ENCODE measurements at places on chromosomes 6 and 20.
A peak's percentile ranks its signal among the peaks of the same experiment; 100 is the strongest.

- no peak for DNase-seq
Measured at GRCh38 chr6:131843768-131844167, 35.9 kb downstream of the ENPP1 start.

DNA sequence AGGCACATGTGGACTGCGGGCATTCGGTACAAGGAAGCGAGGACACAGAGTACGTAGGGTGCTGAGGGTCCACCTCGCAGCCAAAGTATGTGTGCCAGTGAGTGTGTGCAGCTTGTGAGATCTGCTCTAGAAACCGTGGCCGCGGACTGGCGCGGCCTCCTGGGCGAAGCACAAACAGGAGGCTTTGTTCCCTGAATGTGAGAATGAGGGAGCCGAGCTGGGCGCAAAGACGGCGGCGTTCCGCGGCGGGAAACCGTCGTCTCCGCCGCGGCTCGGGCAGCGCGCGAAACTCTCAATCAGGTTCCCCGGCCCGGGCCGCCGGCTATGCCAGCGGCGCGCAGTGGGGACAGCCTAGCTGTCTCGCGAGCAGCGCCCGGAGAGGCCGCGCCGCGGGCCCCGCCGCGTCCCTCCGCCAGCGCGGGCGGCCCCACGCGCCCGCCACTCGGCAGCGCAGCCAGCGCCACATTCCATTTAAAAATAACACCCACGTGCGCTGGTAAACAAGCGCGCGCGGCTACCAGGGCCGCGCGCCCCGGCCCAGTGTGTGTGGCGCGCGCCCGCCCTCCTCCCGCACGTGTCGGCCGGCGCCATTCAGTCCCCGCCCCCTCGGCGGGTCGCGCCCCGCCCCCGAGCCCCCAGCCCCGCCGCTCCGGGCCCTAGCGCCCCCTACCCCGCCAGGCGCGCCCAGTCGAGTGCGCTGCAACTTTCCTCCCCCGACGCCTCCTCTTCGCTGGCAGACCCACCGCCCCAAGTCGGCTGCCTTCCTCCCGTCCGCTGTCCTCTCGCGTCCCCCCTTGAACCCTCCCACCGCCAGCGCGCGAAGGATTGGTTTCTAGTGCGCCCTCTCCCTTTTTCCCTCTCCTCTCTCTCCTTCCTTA is 3.0 kb upstream of the FOXO3 start:
- peak; percentile 87 for DNase-seq

DNA sequence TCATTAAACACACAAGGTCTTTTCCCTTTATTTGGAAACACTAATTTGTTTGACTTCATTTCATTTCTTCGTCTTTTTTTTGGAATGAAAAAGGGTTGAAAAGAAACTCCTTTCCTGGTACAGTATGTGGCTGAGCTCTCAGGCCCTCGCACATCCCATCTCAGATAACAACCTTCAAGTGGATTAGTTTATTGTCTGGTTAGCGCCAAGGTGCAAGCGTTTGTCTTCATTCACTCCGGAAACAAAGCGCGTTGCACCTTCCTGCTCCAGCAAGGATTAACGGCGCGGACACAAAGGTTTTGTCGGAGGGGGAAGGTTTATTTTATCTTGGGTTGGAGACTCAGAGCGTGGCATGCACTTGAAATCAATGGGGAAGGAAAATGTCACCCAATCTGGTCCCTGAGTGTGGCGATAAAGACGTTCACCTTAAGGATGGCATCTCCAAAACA is 5.3 kb upstream of the NKX2-2 start:
- DNase-seq, result no peak

- no peak for DNase-seq
Measured at GRCh38 chr20:59977086-59977485, 18.9 kb downstream of the CDH26 start.

DNA sequence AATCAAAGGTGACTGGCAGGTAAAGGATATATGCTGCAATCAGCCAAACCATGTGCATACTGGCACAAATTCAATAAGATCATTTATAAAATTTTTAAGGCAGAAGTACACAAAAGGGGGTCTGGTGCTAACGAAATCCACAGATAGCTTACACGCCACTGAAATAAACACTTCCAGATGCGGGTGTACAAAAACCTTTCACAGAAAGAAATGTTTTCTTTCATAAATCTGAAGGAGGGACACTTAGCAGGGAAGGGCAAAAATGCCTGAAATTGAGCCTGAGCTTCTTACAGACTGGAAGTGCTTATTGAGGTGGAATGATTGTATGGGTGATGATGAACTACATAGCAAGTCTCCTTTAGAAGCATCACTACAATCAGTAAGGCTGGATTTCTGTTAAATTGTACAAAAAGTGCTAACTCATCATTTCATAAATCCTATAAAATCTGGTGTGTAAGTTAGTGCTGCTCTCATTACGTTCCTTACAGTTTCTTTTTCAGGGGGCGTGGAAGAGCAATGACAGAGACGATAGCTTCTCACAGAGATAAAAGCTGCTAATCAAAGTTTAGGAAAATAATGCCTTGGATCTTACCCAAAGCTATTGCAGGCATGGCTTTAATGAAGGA is 409.3 kb upstream of the RUNX2 start:
- no peak for DNase-seq

- DNase-seq, result no peak
Measured at GRCh38 chr6:111745186-111745585, 128.1 kb downstream of the FYN start.

DNA sequence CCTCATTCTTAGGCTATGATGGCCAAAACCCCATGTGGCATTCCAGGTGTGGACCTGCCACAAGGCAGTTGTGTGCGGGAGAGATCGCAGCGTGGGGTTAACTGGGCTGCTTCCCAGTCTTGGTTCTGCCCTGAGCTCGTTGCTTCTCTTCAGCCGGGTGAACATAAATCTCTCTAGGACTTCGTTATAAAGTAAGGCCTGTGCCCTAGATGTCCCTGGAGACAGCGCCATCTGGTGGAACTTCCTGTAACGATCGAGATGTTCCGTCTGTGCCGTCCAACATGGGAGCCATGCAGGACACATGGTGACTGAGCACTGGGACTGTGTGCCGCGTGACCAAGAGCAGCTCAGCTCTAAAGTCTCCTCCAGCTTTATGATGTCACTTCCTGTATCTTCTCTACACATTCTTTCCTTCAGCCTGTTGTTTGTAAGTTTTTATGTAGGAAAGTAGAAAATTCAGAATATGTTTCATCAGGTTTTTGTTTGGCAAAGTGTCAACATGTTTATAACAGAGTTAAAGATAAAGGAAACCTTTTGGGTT is 26.8 kb upstream of the RPP40 start:
- peak; percentile 87 for DNase-seq

Measured in nephron progenitor cell (in vitro differentiated cells).